AG20443 (cell line): ENCODE measurements at places on chromosomes 5 and 9.

GRCh38 chr9:33381231-33381791 lies 21.1 kb downstream of the AQP7 start:
- peak; percentile 30 for DNase-seq

GRCh38 chr5:170141636-170142035 lies 35.9 kb downstream of the FOXI1 start:
- DNase-seq, result no peak

DNA sequence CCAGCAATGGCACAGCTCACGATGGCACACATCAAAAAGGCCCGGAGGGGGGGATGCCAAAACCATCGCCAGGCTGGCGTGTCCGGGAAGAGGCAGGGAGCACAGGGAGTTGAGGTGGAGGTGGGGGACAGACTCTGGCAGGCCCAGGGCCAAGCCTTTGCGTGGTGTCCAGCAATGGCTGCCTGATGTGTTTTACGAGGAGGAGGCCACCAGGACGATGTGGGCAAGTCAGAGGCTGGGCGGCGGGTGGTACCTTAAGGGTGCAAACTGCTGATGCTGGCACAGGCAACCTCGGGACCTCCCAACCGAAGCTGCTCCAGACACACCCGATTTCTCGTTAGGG lies 4.7 kb downstream of the VAV2 start:
- DNase-seq, result no peak

DNA sequence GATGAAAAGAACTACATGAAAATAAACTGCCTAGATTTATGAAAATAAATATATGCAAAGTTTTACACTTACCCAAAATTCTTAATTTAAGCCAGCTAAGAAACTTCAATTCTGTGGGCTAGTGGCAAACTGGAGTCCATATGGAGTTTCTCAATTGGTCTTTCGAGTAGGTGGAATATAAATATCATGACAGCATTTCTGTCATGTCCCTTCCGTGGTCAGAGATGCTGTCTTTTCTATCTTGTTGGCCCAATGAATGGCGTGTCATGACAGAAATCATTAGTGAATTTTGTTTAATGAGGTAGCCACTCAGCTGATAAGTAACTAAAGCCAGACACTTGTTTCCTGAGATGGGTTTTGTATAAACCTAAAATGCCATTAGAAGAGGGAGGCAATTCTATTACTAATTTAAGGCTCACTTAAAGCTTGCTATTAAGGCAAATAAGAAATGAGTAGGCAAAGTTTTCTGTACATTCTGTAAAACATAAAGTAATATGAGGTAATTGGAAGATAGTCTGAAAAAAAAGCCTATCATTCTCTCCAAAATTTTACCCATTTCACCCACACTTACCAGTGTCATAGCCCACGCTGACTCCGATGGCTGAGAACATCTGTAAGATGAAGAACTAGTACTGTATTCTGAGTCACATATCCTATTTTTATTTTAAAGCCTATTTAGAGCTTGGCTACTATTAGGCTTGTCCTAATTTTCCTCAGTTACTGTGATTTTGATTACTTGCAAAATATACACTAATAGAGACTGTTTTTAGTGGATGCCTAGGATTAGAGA lies 419.3 kb upstream of the MEF2C start:
- DNase-seq, result no peak
